EH (cell line): ENCODE measurements at places on chromosomes 13 and 19.

GRCh38 chr13:83940742-83941141 lies 58.5 kb upstream of the SLITRK1 start:
- DNase-seq: peak; percentile 45

DNA sequence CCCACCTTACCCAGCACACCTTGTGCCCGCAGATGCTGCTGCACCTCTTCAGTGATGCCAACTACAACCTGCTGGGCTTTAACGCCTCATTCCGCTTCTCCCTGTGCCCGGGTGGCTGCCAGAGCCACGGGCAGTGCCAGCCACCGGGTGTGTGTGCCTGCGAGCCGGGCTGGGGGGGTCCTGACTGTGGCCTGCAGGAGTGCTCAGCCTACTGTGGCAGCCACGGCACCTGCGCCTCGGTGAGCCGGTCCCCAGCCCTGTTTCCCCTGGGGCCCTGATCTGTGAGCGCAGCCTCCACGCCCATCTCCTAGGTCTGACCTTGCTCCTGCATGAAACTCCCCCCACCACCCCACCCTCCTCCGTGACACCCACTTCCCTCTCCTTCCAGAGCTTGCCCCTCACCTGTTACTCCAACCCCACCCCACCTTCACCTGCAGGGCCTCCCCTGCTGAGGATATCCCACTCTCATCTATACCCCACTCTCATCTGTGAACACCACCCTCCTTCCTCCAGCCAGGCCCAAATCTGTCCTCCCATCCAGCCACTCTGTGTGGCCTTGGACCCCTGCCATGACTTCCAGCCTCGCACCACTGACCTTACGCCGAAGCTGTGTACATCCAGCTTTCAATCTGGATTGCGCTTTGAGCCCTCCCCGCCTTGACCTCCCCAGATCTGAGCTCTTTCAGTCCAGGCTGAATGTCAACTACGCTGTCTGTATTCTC lies 8.7 kb downstream of the MEGF8 start:
- no peak for DNase-seq

- DNase-seq: peak; percentile 36
These were observed 796.2 kb downstream of the SLITRK1 start for GRCh38 chr13:83086088-83086487.

DNA sequence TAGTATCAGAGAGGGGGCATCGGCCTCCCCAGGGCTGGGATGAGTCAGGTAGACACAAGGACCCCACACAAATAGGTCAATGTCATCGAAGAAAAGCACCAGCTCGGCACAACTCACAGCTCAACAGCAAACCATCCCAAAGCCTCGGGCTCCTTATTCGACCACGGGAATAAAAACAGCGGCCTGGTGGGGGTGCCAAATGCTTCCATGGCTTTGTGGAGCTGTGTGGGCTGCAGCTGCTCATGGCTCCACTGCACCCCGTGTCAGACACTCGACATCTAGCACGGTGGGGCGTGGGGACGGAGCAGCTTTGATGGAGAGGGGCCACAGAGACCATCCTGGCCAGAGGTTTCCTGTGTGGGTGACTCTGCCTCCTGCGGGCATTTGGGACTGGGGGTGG lies 212.5 kb upstream of the SOX1 start:
- no peak for DNase-seq

DNA sequence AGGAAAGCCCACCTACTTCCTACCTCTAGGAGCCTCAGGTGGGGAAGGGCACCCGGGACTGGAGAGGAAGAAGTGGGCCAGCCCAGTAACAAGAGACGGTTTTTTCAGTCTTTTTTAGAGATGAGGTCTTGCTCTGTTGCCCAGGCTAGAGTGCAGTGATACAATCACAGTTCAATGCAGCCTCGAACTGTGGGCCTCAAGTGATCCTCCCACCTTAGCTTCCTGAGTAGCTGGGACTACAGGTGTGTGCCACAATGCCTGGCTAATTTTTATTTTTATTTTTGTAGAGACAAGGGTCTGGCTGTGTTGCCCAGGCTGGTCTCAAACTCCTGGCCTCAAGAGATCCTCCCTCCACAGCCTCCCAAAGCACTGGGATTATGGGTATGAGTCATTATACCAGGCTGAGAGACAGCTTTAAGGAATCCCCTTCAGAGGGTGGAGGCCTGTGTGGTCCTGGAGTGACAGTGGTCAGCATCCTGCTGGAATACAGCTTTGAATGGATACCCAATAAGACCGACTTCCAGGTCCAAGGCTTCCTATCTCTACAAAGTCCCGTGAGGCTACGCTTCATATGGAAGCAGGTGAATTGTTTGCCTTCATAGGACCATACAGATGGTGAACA lies 63.0 kb downstream of the SLC15A1 start:
- DNase-seq: no peak

DNA sequence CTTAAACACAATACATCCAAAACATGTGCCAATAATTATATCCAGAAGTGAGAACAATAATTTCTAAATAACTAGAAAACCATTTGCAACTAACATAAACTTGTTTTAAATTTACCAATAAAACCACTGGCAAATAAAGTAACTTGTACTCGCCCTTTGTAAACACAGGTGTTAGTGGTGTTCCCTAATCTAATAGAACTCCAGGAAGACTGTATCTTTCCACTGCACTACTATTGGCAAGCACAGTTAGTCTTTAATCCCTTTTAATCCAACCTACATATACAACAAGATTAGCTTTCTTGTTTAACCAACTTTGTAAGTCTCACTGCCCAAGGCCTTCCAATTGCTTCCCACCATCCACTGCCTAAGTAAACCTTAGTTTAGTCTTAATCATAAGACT lies 79.5 kb downstream of the PCDH9 start:
- DNase-seq: no peak

- DNase-seq: no peak
These were observed 6.2 kb downstream of the ZNF446 start for GRCh38 chr19:58482372-58482771.

DNA sequence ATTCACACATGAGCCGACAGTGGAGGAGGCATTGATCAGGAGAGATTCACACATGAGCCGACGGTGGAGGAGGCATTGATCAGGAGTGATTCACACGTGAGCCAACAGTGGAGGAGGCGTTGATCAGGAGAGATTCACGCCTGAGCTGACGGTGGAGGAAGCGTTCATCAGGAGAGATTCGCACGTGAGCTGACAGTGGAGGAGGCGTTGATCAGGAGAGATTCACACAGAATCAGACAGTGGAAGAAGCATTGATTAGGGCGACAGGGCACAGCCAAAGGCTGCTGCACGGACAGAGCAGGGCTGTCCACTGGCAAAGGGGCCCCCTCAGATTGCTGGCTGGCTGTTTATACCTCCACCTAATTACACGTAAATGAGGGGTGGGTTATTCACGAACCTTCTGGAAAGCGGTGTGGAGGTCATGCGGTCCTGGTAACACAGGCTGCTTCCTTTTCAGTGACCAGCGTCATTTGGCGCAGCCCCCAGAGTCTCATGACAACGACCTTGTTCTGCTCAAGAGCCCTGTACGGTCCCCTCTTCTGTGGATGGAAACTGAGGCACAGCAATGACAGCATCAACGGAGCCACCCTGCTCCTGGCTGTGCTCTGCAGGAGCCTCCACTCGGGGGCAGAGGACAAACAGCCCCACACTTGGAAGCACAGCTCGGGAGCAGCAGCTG lies 50.6 kb upstream of the GAS6 start:
- no peak for DNase-seq

DNA sequence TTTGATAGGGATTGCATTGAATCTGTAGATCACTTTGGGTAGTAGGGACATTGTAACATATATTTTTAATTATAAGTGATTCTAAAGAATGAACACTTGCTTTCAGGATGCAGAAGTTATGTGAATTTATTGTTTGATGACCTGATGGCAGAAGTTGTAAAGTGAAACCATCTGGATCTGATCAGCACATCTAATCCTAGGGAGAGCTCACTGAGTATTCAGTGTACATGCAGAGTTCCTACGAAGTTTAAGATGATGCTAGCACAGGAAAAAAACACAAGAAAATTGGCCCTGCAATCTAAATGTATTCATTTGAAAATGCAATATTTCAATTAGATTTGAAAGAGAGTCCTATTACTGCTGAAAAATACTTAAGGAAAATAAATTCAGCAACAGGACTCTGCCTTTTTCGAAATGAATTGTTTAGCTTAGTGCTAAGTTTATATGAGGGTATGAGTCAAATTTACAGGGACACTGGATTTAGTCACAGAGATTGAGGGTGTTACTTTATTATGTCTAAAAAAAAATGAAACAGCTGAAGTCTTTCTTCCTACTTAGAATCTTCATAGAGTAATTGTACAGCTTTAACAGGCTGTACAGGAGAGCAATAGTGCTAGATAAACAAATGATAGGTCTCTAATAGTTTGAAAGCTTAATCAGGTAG lies 385.7 kb downstream of the DCT start:
- DNase-seq: peak; percentile 7

DNA sequence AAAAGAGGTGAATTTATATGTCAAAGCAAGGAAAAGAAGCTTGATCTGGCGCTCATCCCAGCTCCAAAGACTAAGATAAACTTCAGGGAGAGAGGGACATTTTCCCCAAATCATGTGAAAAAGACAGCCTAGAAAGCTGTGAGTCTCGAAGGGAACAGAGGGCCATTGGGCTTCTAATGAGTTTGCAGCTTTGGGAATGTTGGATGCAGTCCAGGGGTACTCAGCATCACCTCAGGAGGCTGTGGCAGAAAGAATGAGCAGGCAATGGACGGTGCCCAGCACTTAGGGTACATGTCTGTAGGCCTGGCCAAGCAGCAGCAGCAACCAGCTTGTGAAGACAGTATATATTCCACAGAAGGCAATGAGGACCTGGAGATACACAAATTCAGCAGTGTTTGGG lies 25.7 kb upstream of the WASF3 start:
- no peak for DNase-seq

- no peak for DNase-seq
These were observed 160.7 kb upstream of the RFC3 start for GRCh38 chr13:33657274-33657673.

GRCh38 chr13:76707360-76707759 lies 178.8 kb downstream of the KCTD12 start:
- DNase-seq: peak; percentile 59

- no peak for DNase-seq
These were observed 185.7 kb downstream of the TM9SF2 start for GRCh38 chr13:99686944-99687411.

- no peak for DNase-seq
These were observed 48.3 kb upstream of the ATP12A start for GRCh38 chr13:24631922-24632321.

DNA sequence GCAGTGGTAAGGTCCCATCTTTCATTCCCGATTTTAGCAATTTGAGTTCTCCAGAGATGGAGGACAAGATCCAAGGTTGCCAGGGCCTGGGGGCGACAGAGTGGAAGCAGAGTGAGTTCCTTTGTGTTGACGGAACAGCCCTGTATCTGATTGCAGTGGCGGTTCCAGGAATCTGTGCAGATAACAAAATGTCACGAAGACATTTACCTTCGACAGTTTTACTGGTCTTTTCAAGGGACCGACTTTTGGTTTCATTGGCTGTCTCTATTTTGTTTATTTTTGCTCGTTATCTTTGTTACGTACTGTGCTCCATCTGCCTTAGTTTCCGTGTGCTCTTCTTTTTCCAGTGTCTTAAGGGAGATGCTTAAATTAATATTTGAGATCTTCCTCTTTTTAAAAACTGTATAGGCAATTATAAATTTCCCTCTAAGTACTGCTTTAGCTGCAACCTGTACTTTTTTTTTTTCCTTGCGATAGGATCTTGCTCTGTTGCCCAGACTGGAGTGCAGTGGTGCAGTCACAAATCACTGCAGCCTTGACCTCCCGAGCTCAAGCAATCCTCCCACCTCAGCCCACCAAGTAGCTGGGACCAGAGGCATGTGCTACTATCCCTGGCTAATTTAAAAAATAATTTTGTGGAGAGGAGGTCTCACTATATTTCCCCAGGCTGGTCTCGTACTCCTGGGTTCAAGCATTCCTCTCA lies 23.2 kb downstream of the KDM4B start:
- DNase-seq: no peak

DNA sequence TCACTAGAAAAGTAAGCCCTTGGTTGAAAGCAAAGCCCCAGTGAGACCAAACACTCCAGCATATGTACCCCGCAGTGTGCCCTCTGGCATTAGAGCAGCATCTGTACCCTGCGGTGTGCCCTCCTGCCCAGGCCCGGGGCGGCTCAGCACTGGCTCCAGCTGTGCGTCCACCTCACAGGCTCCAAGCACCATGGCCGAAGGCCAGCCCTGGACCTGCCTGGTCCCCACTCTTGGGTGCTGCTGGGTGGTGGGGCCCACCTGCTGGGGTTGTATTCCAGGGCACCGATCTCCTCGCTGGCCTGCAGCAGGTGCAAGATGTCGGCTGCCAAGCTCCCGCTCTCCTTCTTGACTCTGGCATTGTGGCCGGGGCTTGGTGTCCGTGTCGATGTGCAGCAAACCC lies 230.2 kb downstream of the TUBA3C start:
- DNase-seq: no peak

- DNase-seq: no peak
These were observed 137.2 kb downstream of the MZT1 start for GRCh38 chr13:72590091-72590740.
